ENCODE measurements at places on chromosomes 1 and 21.

DNA sequence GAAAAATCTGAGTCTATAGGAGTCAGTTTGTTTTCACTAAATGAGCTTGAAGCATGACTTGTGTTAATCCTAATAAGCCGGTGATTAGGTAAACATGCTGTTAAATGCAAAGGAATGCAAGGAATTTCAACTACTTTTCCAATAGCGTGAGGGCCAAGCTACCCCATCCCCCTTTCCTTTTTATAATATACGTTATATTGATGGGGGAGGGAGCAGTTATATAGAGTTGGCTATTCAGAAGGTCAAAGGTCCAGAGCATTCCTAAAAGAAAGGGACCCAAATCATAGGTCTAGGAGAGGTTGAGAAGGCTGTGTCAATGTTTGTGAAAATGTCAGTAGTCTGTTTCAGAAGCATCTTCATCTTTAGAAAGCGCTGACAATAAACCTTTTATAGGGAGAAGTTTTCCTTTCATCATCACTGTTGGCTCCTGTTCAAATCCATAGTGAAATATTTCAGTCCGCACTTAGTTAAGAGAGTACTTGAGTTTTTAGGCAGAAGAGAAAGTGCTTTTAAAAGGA is 3.8 kb downstream of the CCN1 start:
- no peak for DNase-seq

GRCh38 chr1:22691031-22691753 is 19.4 kb upstream of the EPHB2 start:
- no peak for DNase-seq

- no peak for DNase-seq
Measured at GRCh38 chr1:42259739-42260064, 75.3 kb downstream of the FOXJ3 start.

DNA sequence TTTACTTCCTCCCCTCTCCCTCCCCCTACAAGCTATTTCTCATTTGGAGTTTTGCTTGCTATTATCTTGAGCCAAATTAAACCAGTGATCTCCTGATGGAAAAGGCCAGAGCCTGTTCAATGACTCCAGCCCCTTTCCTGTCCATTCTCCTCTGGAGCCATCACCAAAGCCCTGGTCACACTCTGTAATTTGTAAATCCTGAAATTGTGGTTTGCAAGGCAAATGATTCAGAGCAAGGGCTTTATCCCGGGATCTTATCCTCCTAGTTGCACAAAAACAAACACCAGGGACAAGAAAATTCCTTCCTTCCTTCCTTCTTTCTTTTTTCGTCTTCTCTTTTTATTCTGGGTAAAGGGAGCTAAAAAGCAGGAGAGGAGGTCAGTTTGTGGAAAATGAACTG is 366.1 kb upstream of the ST6GALNAC5 start:
- no peak for DNase-seq

DNA sequence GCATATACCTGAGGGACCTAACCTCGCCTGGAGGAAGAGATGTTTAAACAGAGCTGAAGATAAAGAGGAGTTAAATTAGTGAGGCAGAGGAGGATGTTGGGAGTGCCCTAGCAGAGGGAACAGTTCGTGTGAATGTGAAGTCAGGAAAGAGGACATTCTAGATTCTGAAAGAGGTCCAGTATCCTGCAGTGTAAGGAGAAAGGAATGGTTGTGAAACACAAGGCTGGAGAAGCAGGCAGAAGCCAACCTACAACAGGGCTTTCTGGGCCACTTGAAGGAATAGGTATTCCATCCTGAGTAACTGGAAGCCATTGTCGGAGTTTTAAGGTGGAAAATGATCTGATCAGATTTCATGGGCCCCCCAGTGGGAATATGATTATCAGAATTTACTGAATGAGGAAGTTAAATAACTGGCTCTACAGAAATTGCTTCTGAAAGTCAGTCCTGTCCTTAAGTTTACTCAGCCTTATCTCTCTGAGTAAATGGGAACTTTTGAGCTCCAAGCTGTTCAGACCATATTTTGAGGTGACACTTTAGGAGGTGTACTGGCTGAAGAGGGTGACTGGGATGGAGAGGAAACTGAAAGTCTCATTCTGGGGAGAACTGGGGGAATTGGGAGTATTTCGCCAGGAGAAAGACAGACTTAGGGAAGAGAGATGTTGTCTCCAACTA is 24.4 kb upstream of the FAAH start:
- DNase-seq, result no peak

DNA sequence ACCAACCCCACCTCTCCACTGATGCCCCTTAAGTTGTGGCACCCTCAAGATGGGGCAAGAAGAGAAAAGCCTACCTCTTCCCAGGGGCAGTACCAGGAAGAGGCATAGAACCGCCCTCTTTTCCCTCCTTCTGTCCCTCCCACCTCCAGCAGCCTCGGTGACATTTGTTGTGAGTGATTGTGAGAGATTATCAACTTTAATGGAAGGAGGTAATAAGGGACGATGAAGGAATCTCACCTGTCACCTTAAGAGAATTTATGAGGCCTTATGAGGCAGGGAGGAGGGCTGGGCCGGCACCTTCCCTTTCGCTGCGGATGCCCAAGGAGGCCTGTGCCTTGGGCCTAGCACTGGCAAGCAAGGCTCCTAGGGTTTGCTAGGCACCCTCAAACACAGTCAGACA is 1.4 kb upstream of the ADGRB2 start:
- no peak for DNase-seq

DNA sequence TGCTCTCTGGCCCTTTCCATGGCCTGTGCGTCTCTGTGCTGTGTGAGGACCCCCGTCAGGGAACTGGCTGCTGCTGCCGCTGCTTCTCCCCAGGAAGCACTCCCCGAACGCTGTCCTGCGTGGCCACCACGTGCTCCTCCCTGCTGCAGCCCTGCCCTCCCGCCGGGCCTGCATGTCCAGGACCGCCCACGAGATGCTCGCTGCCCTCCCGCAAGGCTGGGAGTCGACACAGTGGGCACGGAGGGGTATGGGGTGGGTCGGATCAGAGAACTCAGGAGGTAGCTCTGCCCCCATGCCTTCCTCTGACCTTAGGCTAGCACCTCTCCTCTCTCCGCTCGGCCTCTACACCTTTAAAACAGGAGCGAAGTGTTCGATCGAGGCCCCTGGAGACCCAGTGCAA is 171.9 kb upstream of the AJAP1 start:
- DNase-seq, result no peak
